Foreskin fibroblast (primary cell): ENCODE measurements at places on chromosomes 6 and 20.

DNA sequence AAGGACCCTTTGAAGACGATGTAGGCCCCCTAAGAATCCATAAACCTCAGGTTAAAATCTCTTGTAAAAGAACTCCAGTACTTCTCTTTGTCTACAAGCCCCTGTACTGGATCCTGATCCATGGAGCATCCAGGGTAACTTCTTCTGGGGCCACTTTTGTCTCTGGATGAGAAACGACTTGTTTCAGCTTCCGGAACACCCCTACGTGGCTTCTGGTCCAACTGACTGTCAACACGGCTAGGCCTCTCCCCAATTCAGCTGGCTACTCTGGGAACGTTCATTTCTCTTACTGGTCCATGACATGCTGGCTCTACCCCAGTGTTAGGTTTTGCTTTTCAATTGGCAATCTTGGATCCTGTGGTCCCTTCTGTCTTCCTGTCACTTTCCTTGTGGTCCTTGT lies 198.0 kb downstream of the BACH2 start:
- peak; percentile 9 for DNase-seq

- no peak for DNase-seq
Measured at GRCh38 chr6:46098678-46099077, 31.1 kb upstream of the ENPP4 start.

DNA sequence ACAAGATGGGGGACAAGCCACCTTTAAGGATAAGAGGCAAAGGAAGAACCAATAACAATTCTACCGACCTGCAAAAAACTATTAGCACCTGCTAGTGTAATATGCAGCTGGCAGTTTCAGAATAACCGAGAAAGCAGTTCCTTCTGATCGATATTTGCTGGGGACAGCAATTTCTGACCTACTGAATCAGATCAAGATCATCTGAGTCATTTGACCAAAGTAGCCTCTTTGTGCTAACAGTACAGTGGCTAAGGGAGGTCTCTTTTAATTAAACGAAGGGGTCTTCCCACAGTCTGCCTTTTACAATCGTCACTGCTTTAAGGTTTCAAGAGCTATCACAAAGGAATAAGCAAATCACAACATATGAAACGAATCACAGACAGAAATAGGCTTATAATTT lies 318.9 kb downstream of the BTBD9 start:
- DNase-seq, result no peak

- no peak for DNase-seq
Measured at GRCh38 chr20:20733943-20734342, 21.5 kb upstream of the RALGAPA2 start.

- DNase-seq, result no peak
Measured at GRCh38 chr6:19943042-19943441, 105.9 kb downstream of the ID4 start.

DNA sequence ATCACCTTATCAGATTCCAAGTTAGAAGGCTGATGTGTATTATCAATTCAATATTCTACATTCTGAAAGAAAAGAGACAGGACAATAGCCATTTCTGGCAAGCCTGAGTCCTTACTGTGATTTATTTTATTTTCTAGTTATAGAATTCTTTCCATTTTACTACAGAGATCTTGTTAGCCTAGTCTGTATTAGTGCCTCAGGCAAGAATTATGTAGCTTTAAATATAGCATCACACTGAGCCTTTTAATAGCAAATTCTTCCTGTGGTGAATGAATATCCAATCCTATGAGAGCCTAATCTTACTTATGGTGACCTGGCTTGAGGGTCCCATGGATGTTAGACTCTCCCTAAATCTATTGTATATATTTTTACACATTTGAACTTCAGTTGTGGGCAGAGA lies 732.8 kb upstream of the CITED2 start:
- DNase-seq, result no peak

- peak; percentile 73 for DNase-seq
Measured at GRCh38 chr6:30154709-30155519, 6.1 kb downstream of the TRIM10 start.

DNA sequence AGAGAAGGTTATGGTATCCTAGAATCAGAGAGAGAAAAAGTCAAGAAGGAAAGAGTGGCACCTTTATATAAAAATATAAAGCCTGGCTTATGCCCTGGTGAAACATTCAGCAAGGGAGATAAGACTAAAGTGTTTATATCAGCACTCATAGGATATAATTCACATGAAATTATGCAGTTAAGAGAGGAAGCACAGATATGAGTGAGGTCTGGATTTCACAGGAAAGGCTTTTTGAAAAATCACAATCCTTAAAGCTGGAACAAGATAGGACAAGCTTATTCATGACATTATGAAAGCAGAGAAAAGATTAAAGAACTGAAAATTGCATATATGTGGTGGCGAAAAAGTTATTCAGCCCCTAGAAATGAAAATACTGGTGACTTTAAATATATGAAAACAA lies 181.2 kb upstream of the FLRT3 start:
- DNase-seq, result no peak
